ENCODE measurements at places on chromosomes 3 and 15. TPM values are rescaled to one million over a fixed set of nuclear protein-coding genes. Genes with fewer than 3 reads are reported as not detected.

GRCh38 chr3:128432301-128432970, 34.3 kb downstream of the DNAJB8 start:
- peak; percentile 69 for DNase-seq

DNA sequence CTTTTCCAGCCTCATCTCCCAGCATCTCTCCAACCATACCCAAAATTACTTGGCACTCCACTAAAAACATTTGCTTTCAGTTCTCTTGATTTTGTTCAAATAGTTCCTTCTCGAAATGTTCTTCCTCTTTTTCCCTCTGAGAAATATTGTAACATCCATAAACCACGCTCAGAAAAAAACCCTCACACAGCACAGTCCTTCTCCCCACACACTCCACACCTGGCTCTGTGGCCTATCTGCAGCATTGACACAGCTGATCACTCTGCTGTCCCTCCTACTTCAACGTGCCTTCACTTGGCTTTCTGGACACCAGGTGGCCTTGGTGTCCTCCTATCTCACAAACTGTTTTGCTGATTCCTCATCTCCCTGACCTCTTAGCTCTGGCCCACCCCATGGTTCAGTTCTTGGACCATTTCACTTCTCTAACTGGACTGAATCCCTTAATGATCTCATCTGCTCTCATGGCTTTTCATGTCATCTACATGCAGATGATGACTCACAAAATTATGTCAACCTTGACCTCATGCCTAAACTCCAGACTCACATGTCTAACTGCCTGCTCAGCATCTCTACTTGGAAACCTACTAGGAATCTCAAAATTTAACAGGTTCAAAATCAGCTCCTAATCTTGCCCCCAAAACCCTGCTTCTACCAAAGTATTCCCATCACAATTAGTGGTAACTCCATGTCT, 93.3 kb downstream of the TRIM42 start:
- no peak for DNase-seq

GRCh38 chr3:13686367-13687160, 137.6 kb downstream of the FBLN2 start:
- no peak for DNase-seq

DNA sequence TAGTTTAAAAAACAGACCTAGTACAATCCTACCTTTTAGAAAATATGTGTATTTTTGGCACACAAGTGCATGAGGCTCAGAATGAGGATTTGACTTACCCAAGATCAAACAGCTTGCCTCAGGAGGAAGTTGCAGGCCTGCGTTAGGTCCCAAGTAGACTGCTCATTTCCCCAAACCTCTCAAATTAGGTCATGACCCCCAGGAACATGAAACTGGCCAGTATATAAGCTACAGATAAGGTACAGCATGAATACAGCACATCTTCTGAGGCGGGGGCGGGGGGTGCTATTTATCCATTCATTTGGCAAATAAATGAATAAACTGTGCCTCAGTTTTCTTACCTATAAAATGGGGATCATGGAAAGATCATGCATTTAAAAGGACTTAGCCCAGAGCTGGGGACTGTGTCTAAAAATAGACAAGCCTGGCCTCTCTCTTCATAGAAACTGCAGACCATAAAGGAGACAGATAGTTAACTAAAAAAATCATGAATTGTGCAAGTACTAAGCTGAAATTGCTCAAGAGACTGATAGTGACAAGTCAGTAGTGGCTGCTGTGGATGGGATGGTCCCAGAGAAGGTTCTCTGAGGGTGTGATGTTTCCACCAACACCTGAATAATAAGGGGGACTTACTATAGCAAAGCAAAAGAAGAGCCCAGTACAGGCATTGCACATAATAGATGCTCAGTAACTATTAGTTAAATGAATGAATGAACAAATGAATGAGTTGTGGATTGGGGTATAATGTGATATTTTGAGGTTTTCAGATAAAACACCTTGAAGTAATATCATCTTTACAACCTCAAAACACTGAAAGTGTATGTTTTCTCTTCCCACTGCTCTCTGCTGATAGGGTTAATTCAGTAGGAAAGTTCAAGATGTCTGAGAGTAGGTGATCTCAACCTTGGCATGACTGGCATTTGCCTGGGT, 258.5 kb upstream of the PROK2 start:
- DNase-seq = no peak

TARS3 gene
- 14.9 TPM for total RNA-seq

DNA sequence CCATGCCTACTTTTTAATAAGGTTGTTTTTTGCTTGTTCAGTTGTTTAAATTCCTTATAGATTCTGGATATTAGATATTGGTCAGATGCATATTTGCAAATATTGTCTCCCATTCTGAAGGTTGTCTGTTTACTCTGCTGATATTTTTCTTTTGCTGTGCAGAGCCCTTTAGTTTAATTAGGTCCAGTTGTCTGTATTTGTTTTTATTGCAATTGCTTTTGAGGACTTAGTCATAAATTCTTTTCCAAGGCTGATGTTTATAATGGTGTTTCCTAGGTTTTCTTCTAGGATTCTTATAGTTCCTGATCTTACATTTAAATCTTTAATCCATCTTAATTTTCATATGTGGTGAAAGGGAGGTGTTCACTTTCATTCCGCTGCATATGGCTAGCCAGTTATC, 77.4 kb downstream of the PTPRG start:
- DNase-seq = no peak

NPAP1 gene
- 0.07 TPM for total RNA-seq

FILIP1L gene
- 0.22 TPM for total RNA-seq

DNA sequence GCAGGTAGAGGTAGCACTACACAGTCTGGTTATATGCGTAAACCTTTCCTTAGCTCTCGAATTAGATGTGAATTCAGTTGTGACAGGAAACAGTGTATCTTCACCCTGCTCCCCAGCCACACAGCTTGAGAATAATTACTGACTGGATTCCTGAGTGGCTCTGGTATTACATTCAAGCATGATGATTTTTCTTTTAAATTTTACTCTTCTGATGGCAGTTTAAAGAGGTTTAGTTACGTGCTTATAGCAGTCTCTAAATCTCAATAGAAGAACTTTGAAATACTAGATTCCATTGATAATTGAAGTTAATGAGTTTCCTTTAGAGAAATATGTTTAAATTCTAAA, 98.8 kb downstream of the FNDC3B start:
- no peak for DNase-seq

DNA sequence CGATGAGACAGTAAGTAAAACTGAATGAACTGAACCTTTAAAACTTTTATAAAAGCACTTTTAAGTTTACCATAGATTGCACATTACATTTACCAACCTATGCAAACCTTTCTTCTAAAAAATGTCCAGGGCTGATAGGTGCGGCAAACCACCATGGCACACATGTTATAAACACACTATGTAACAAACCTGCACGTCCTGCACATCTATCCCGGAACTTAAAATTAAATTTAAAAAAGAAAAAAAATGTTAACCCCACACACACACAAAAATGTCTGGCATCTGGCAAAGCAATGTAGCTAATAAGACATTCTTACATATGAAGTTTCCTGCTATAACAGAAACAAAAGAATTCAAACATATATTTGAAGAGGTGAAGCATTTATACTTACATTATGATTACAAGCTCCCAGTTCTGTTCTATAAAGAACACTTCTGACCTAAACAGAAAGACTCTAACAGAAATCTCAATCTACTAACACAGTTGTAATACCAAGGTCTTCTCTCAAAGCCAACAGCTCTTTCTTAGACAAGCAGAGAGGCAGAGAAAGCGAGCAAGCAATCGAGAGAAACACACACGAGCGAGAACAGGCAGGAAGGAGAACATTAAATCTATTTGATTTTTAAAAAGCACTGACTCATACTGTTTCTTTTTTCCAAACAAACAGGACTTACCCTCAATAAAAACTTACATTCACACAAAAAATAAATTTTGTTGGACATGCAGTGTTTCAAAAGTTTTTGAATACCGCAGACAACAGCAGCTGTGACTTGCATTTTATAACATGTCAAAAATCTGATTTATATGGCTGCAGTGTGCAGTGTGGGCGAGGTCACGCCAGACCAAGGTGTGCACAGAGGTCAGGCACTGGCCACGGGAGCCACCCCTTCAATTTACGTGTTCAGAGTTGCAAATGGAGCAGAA, at the start of gene NRG4:
NRG4 (minus strand) TSS at position 798 of the 925 bp plus-strand sequence. CDS start 1,194 bp downstream, outside the sequence.
- DNase-seq = no peak

SLC28A2 gene
- not detected for total RNA-seq

GRCh38 chr3:184598574-184598927, 37.0 kb downstream of the EPHB3 start:
- DNase-seq = no peak

SLC9A9 gene
- total RNA-seq = 0.48 TPM

TUSC7 gene
- total RNA-seq = not detected

- no peak for DNase-seq
Observed at GRCh38 chr3:16474920-16475319, 38.6 kb downstream of the RFTN1 start.

FAM98B gene
- total RNA-seq = 51.1 TPM

STARD5 gene
- 2.4 TPM for total RNA-seq
